ENCODE measurements at places on chromosomes 16 and 17.

- DNase-seq, result no peak
Measured at GRCh38 chr16:73232555-73233328, 184.8 kb upstream of the ZFHX3 start.

DNA sequence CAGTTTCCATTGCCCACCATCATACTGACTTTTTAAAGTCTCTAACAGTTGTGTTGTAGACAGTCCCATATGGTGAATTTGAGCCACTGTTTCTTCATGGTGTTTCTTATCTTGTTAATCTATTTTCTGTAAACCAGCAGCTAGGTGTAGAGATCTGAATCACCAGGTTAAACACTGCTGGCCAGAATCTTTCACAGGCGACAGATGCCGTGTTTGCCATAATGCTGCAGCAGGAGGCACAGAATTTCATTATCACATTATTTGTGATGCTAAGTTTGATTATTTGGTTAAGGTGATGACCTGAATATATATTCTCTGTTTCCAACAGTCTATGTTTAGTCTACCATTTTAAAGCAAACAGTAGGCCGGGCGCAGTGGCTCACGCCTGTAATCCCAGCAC, 11.5 kb upstream of the CNGB1 start:
- no peak for DNase-seq

GRCh38 chr17:72380737-72381136, 259.9 kb downstream of the SOX9 start:
- DNase-seq, result no peak

GRCh38 chr17:30236766-30237165, 1.3 kb upstream of the SLC6A4 start:
- peak; percentile 75 for DNase-seq

- DNase-seq, result peak; percentile 5
Measured at GRCh38 chr17:77744066-77744988, 214.2 kb upstream of the TNRC6C start.

- no peak for DNase-seq
Measured at GRCh38 chr17:57566721-57567120, 178.4 kb downstream of the CCDC182 start.

- DNase-seq, result peak; percentile 53
Measured at GRCh38 chr17:31074772-31075555, 19.8 kb upstream of the NF1 start.

DNA sequence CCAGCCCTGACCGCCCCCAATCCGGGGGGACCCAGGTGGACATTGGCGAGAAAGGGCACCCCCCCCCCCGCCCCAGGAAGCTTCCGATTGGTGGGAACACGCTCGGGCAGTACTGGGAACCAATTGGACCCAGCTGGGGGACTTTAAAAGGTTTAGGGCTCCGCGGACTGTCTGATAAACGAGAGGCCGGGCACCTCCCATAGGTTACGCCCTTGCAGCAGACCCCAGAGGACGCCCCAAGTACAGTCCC, 245 bp downstream of the TMEM256 start:
- no peak for DNase-seq

DNA sequence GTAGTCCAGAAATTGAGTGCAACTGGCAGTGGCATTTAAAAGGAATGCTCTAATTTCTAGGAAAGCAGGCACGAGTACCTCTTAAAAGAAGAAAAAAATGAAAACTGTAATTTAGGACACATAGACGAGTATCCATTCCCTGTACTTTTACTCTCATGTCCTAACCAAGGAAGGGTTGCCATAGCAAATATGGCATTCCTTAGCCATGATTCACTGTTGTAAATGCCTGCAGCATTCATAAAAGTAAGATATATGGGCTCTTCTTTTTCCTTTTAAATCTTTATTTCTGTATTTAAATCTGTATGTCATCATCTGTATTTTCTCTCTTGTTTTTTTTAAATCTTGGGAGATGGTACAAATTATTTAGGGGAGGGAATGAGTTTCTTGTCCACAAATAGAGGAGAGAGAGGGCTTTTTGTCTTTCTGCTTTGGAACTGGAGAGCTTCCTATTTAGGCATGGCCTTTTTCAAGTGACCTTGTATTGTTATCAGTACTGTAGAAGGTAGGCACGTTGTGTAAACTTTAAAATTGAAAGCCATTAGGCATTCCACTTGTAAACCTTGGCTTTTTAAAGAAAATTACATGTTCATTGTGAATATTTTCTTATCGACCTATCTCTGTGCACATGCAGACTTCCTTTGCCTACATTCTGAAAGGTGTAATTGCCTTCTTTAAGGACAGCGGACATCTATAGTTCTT, 50.0 kb downstream of the TENT4B start:
- no peak for DNase-seq

GRCh38 chr17:924711-925475, 54.7 kb downstream of the NXN start:
- no peak for DNase-seq

GRCh38 chr16:29729116-29729521, 16.7 kb downstream of the C16orf54 start:
- no peak for DNase-seq

- DNase-seq, result no peak
Measured at GRCh38 chr17:1123393-1123831, 56.4 kb downstream of the ABR start.

- DNase-seq, result no peak
Measured at GRCh38 chr17:2965621-2966595, 97.5 kb downstream of the OR1D5 start.

DNA sequence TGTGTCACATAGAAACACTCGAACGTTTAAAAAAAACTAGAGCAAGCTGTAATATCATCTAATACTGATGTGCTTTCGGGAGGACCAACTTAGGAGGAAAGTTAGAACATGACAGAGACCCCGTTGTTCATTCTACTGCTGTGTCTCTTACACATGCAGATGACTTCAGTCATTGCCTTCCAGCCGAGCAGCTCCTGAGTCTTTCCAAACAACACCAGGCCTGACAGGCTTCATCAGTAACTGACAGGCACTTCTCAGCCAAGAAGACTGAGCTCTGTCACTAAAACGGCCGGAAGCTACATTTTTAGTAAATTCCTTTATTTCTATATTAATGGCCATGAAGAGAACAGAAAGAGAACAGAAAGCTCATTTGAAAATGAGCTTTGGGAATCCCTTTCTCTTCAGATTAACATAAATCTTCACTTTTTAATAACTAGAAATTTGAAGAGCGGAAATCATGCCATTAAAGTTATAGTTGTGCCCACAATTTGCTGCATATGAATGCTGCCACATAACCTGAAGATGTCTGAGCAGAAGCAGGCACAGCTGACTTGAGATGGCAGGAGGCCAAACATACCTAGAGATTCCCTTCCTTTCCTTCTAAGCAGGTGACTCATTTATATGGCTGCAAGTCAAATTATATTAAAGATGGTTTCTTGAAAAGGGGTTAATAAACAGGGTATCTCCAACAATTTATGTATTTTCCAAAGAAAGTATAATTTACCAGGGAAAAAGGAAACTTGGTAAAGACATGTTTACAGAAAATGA, 148.9 kb downstream of the ITFG1 start:
- DNase-seq, result peak; percentile 30

- no peak for DNase-seq
Measured at GRCh38 chr17:72618001-72618509, 474.4 kb downstream of the SLC39A11 start.

- DNase-seq, result no peak
Measured at GRCh38 chr17:18102640-18103039, 5.9 kb upstream of the MYO15A start.

DNA sequence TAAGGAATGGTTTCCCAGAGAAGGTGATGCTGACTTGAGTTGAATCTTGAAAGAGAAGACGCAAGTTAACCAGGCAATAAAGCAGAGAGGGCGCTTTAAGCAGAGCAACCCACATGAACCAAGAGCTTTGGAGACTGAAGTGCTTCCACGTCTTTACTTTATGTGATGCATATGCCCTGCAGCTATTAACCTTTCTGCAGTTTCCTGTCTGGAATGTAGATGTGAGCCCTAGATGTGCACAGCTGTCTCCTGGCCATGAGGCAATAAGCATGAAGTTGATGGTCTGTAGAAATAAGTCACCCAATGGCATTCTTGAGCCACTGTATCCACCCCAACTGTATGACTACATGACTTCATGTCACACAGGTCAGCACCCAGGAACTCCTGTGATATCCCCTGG, 5.7 kb upstream of the CHST4 start:
- no peak for DNase-seq

All from WTC11 (cell line).